Pancreas (tissue), 10 donors: ENCODE measurements at places on chromosomes 6 and 20.
A peak's percentile ranks its signal among the peaks of the same experiment; 100 is the strongest.

- no peak for DNase-seq
- H3K27ac ChIP-seq = no peak overlapping the region
- H3K4me1 ChIP-seq = no peaks in the 10 kb centered on the region
- H3K27me3 ChIP-seq = no peaks in the 10 kb centered on the region
- H3K36me3 ChIP-seq = no peaks in the 10 kb centered on the region
Observed at GRCh38 chr6:16496210-16496609, 257.8 kb downstream of the GMPR start.

- H3K36me3 ChIP-seq = peaks cover 16% of the 10 kb centered on the region
- no peak overlapping the region for H3K4me3 ChIP-seq
- no peak for DNase-seq
- no peaks in the 10 kb centered on the region for H3K4me1 ChIP-seq
Observed at GRCh38 chr20:52150440-52151258, 40.9 kb downstream of the ZFP64 start.

- H3K27ac ChIP-seq = peak overlapping the region; percentile 69
- no peaks in the 10 kb centered on the region for H3K36me3 ChIP-seq
- no peaks in the 10 kb centered on the region for H3K27me3 ChIP-seq
- no peaks in the 10 kb centered on the region for H3K4me1 ChIP-seq
Observed at GRCh38 chr6:168333039-168333438, 13.5 kb upstream of the DACT2 start.

GRCh38 chr20:46799781-46800408 lies 90.4 kb downstream of the SLC2A10 start:
- no peak overlapping the region for H3K4me3 ChIP-seq
- no peak for DNase-seq
- H3K36me3 ChIP-seq = no peaks in the 10 kb centered on the region
- no peaks in the 10 kb centered on the region for H3K4me1 ChIP-seq

GRCh38 chr6:148780918-148781436 lies 34.1 kb downstream of the UST start:
- peaks cover 3% of the 10 kb centered on the region for H3K4me1 ChIP-seq
- H3K4me3 ChIP-seq = no peak overlapping the region
- H3K27me3 ChIP-seq = no peaks in the 10 kb centered on the region
- DNase-seq = no peak
- no peak overlapping the region for H3K27ac ChIP-seq
- H3K36me3 ChIP-seq = no peaks in the 10 kb centered on the region

GRCh38 chr6:2841264-2842138 lies at the start of gene SERPINB1:
TSS of gene SERPINB1 (minus strand) at chr6:2841863. CDS start at chr6:2840586, 1,277 bp downstream.
- peak; percentile 92 for DNase-seq
- peak within 1 kb of the TSS; percentile 96 for H3K27ac ChIP-seq
- H3K4me1 ChIP-seq = peaks cover 33% of the 10 kb centered on the region
- peak within 1 kb of the TSS; percentile 61 for H3K4me3 ChIP-seq
- H3K27me3 ChIP-seq = no peaks in the 10 kb centered on the region
